ENCODE measurements at places on chromosomes 13 and 19.

DNA sequence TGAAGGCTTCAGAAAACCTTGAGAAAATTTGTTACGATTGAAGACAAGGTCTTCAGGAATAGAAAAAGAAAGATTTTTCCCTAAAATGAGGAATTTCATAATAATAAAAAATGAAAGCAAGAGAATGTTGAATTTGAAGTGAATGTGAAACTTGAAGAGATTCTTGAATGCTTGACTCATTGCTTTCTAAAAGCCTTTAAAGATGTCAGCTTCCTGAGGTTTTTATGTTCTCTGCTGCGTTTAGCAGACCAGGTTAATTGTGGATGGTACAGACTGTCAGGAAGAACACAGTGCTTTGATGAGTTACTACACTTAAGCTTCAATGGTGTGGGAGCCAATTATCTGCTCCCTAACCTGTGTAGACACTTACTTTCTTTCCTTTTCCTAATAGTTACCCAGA is 96.3 kb upstream of the FNDC3A start:
- no peak for DNase-seq

GRCh38 chr13:73162912-73163911 is 104.4 kb downstream of the KLF5 start:
- DNase-seq = no peak

- peak; percentile 91 for DNase-seq
Observed at GRCh38 chr19:17522988-17523872, 11.8 kb downstream of the PGLS start.

- DNase-seq = no peak
Observed at GRCh38 chr13:39596685-39597084, 6.3 kb downstream of the LHFPL6 start.

GRCh38 chr13:110341445-110342244 is 34.6 kb downstream of the COL4A2 start:
- no peak for DNase-seq

DNA sequence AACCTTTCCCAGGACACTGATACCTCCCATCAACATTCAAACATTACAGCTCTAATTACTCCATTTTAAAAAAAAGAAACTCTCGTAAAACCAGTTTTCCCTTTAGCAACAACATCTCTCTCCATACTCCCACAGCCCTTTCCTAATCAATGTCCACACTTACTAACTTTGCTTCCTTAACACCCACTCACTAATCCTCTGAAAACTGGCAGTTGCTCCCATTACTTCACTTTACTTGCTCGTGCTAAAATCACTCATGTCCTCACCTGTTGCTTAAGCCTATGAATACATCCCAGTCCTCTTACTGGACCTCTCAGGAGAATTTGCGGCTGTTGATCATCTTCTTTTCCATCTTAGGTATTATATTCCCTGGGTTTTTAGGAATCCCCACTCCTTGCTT is 44.8 kb downstream of the RBM26 start:
- DNase-seq = no peak

DNA sequence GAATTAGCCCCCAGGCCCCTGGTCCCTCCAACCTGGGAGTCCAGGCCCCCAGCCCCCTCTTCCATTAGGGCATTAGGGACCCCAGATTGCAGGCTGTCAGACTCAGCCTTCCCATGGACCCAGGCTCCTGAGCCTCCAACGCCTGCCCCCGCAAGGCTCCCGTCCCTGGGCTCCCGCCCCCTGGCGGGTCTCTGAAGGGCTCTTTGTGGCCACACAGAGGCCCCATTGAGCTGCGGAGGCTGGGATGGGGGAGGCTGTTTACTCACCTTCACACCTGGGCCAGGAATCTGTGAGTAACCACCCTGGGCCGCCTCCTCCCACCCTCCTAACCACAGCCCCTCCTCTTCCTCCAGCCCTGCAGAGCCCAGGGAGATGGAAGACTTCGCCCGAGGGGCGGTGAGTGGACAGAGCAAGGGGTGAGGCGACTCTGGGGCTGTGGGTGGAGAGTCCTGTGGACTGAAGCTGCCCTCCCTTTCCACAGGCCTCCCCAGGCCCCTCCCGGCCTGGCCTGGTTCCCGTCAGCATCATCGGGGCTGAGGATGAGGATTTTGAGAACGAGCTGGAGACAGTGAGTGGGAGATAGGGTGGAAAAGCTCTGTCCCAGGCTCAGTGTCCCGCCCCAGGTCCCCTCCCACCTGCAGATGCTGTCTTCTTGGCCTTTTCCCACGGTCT is 4.9 kb downstream of the ARHGEF1 start:
- DNase-seq = peak; percentile 79

- DNase-seq = no peak
Observed at GRCh38 chr13:100266026-100266425, 177.1 kb downstream of the PCCA start.

- DNase-seq = peak; percentile 44
Observed at GRCh38 chr19:55454787-55455243, 6.6 kb downstream of the ISOC2 start.

GRCh38 chr19:50926144-50926543 is 14.9 kb upstream of the KLK4 start:
- no peak for DNase-seq

DNA sequence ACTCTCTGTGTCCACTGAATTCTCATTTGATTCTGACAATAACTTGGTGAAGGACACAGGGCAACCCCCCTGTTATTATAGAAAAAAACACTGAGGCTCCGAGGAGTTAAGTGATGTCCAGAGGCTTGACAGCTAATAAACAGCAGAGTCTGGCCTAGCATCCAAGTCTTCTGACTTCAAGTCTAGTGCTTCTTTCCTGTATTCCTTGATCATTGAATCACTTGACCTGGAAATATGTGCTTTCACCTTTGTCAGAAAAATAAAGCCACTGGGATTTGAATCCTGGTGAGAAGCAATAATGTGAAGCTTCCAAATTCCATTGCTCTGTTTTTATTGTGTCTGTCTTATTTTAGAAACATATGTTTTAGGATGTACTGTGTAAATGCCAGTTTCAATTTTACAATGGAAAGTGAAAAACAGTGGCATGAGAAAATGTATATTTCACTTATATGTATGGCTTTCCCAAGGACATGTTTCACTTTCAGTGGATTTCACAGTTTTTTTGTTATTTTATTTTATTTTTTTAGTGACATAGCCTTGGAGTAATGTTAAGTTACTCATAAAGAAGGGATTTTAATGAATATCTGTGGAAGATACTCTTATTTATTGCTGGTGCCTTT is 190.2 kb downstream of the GPC6 start:
- no peak for DNase-seq

DNA sequence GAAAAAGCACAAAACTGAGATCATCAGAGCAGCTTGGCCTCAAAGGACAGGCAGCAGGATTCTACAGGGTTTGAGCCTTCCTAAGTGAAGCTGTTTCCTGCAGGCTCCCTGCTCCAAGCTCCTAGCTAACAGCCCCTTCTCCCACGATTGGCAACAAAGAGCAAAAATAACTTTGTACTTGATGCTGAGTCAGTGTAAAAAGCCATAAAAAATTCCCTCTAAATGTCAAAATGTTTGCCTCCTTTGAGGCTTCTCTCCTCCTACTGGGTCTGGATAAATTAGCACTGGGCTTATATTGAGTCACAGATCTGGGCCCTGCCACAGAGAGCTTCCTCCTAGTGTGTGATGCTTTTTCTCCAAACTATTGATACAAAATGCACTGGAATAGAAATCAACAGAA is 153.3 kb downstream of the TNFRSF19 start:
- no peak for DNase-seq

DNA sequence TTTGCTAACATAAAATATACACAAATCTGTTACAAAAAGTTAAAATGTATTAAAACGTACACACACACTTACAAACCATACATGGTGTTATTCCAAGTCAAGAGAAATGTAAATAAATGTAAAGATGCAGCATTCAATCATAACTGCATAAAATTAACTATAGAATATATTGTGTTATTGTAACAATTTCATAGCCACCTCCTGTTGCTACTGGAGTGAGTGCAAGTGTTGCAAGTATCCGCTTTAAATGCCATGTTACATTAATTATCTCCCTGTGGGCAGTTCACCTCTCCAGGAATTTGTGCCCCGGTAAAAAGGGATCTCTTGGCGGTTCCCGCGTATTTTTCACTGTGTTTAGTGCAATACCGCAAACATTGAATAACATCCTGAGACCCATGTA is 3.5 kb upstream of the INSR start:
- no peak for DNase-seq

DNA sequence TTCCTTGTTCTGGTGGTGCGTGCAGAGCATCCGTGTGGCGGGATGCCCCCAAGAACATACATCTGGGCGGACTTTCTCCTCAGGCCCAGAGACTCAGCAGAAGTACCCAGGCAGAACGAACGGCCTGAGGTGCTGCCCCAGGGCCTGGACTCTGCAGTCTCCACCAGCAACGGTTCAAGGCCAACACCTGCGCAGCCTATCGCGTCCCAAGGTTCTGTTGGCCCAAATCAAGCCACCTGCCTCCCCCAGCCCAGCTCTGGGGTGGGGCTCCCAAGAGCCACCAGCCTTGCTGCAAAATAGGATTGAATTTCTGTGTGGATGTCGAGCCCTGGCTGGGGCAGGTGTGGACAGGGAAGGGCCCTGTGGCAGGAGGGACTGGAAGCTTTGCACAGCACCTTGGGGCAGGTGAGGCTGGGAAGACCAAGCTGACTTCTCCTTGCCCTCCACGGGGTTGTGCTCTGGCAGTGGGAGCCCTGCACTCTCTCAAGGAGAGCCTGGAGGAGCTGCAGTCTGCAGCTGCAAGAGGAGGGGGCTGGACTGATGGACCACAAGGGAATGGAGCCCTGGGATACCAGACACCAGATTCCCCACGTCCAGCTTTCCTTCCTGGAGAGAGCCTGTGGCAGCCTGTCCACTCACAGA is 146.9 kb downstream of the ZNF536 start:
- DNase-seq = no peak

DNA sequence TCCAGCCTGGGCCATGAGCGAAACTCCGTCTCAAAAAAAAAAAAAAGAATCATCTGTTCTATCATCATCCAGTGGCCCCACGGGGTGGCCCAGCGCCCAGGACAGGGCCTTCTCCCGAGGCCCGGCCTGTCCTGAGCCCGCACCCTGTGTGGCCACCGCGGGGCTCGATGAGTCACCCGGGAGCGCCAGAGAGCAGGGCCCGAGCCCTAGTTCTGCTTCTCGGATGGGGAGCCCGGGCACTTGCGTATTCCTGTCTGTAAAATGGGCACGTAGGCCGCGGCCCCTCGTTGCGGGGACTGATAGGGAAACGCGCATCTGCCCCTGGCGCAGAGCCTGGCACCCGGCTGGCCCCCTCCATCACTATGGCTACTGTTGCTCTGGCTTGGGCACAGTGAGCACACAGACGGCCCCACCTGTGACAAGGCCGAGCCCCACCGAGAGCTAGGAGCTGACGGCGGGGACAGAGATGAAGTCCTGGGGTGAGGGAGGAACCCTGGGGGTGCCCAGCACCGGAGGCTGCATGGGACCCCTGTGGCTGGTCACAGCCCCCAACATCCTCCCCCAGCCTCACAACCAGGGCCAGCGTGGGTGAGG is 21.3 kb upstream of the UQCR11 start:
- no peak for DNase-seq

- no peak for DNase-seq
Observed at GRCh38 chr13:99150575-99151361, 49.9 kb upstream of the UBAC2 start.

- DNase-seq = no peak
Observed at GRCh38 chr13:46504036-46504435, 48.9 kb upstream of the LRCH1 start.

GRCh38 chr13:92225861-92226260 is 827.4 kb downstream of the GPC5 start:
- no peak for DNase-seq

DNA sequence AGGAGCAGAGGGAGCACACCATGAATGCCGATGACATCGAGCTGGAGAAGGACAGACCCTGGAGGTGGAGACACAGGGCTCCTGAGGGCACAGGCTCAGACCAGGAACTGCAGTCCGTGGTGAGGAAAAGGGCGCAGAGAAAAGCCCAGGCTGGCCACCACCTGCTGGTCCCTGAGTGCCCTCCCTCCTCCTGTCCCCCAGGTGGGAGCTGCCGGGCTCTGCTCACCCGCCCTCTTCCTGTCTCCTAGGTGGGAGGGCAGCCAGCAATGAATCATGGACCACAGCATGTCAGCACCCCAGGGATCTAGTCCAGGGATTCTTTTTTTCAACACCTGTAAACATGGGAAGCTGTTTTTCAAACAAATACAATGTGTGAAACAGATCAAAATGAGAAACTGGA is 94.6 kb upstream of the ARHGEF7 start:
- DNase-seq = no peak

DNA sequence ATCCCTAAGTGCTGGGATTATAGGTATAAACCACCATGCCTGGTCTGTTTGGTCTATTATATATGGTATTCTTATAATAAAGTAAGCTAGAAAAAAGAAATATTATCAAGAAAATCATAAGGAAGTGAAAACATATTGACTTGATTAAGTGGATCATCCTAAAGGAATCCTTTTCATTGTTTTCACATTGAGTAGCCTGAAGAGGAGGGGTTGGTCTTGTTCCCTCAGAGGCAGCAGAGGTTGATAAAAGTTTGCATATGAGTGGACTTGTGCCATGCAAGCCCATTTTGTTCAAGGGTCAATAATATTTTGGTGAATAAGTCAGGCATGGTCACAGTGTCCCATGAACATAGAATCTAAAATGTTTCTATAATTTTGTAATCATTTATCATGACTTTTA is 52.7 kb downstream of the ZNF627 start:
- DNase-seq = no peak

- no peak for DNase-seq
Observed at GRCh38 chr13:50699874-50700663, 143.4 kb downstream of the DLEU7 start.

DNA sequence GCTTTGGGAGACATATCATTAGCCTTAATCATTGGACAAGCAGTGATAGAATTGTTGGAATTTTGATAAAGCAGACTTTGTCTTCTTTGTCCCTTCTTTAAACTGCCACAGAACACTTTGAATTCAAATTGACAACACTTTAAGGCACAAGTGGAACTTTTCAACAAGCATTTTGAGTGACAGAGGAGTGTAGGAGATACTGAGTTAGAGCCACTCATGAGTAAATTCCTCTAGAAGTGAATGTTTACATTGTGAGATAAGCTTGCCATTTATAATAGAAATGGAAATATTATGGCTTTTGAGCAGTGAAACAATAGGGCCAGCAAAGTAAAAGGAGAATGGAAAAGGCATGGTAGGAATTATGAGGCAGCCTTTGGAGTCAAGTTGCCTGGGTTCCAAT is 515.8 kb downstream of the SLITRK6 start:
- DNase-seq = no peak

- no peak for DNase-seq
Observed at GRCh38 chr19:13172346-13173138, 22.3 kb downstream of the IER2 start.

GRCh38 chr19:16825312-16826052 is 3.7 kb upstream of the SIN3B start:
- no peak for DNase-seq

GRCh38 chr13:51035978-51036377 is 75.1 kb downstream of the C13orf42 start:
- DNase-seq = no peak

DNA sequence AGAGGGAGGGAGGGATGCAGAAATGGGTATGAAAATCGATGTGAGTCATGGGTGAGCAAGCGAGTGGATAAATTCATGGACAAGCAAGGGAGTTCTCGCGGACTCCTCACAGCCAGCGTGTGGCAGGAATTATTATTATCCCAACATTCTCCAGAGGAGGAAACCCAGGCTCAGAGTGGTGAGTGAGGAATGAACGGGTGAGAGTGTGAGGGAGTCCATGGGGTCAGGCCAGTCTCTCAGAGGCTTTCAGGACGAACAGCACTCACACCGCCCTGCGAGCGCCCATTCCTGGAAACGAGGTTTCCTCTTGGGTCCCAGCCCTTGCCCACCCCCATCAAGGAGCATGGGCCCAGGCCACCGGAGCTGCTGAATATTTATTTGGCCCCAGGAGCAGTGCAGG is 6.3 kb upstream of the DNAAF3 start:
- no peak for DNase-seq
